ENCODE measurements at places on chromosomes 1 and 21.
A peak's percentile ranks its signal among the peaks of the same experiment; 100 is the strongest.

DNA sequence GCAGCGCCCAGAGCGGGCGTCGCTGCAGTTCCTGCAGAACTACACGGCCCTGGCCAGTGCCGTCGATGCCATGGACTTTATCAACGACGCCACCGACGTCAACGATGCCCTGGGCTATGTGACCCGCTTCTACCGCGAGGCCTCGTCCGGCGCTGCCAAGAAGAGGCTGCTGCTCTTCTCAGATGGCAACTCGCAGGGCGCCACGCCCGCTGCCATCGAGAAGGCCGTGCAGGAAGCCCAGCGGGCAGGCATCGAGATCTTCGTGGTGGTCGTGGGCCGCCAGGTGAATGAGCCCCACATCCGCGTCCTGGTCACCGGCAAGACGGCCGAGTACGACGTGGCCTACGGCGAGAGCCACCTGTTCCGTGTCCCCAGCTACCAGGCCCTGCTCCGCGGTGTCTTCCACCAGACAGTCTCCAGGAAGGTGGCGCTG, 22.0 kb downstream of the COL6A1 start:
- no peak for DNase-seq

- no peak for DNase-seq
Observed at GRCh38 chr1:223006371-223006770, 136.7 kb downstream of the TLR5 start.

DNA sequence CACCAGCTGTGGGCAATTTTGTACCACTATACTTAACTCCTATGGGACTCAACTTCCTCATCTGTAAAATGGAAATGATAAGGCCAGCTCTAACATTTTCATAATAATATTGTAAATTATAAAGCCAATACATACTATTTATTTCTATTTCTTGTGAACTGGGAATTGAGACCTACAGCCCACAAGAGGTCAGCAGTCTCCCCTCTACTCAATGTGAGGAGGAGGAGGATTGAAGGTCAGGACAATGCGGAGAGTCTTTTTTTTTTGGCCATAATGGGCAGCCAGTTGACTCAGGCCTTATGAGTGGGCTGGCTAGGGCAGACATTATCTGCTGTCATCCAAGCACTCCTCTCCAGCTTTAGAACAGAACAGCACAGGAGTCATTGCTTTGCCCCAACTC, 90.5 kb downstream of the NUF2 start:
- peak; percentile 3 for DNase-seq

DNA sequence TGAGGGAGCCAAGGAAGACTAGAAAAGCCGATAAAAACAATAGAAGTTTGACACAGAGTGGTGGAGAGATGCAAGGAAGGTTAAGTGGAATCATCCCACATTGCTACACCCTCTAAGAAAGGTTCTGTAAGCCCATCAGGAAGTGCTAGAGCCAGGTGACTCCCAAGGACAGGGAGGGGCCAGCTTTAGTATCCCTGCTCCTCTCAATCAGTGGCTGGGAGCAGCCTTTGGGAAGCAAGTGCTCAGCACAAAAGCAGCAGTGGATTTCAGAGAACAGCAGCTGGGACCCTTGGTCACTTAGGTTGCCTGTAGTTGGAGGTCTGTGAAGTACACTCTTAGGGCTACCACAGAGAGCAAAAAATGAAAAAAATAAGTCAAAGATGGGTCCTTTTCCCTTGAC, 42.5 kb downstream of the NME7 start:
- no peak for DNase-seq

- no peak for DNase-seq
Observed at GRCh38 chr1:246350745-246351144, 156.3 kb downstream of the SMYD3 start.

- no peak for DNase-seq
Observed at GRCh38 chr1:3070309-3070643, 1.3 kb downstream of the PRDM16 start.

DNA sequence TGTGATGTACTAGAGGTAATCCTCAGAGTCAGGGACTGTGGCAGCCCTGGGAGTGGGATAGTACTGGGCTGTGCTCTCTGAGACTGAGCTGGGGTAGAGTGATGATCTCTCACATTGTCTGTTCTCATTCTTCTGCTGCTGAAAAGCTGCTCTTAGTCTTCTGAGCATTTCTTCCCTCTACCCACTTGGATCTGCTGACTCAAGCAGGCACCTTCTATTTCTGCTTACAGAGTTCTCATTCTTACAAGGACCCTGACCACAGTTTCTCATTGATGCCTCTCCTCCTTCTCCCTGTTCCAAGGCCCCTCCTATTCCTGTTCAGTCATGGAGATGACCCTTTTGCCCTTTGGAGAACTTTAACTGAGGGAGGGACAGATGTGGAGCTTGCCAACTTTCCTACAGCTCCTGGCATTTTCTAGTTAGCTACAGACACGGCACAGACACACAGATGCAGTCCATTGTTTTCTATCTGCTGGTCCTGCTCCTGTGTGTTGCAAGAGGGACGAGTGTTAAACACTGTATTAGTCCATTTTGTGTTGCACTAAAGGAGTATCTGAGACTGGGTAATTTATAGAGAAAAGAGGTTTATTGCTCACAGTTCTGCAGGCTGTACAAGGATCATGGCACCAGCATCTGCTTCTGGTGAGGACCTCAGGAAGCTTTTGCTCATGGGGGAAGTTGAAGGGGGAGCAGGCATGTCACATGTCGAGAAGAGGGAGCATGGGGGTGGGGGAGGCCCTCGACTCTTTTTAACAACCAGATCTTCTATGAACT, 12.3 kb downstream of the MAPKAPK2 start:
- no peak for DNase-seq

DNA sequence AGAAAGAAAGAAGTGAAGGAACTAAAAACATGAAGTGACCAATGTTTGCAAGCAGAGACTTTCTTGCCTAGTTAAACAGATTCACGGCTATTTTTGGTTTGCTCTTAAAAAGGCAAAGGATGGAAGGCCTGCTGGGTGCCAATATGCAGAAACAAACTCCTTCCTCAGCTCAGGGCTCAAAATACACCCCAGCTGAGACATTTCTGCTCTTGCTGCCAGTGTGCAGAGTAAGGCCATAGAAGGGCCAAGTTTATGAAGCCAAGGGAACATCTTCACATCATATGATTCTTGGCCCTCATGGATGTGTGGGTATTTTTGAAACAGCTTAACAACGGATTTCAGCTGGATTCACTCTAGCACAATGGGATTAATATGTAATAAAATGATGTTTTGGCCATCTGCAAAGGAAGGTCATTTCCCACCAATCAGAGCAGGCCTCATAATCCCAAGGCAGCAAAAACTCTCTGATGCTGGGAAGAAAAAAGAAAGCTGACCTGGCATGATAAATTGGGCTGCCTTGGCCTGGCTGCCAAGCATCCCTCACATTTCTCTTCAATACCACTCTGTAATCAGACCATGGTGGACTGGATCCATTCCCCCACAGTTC, 70.7 kb downstream of the CAPZB start:
- no peak for DNase-seq

DNA sequence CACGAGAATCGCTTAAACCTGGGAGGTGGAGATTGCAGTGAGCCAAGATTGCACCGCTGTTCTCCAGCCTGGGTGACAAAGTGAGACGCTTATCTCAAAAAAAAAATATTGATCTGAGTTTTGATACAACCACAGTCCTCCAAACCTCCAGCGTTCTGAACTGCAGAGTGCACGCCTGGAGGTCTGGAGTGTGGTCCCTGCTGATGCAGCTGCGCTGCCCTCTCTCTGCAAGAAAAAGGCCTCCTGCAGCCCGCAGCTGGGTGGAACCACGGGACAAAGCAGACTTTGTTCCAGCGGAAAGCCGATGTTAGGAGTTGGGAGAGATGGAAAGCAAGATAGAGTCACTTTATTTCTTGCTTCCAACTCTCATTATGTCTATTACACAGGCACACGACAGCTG, 144.9 kb upstream of the SOD1 start:
- no peak for DNase-seq

- no peak for DNase-seq
Observed at GRCh38 chr1:172838680-172839313, 179.9 kb downstream of the FASLG start.

DNA sequence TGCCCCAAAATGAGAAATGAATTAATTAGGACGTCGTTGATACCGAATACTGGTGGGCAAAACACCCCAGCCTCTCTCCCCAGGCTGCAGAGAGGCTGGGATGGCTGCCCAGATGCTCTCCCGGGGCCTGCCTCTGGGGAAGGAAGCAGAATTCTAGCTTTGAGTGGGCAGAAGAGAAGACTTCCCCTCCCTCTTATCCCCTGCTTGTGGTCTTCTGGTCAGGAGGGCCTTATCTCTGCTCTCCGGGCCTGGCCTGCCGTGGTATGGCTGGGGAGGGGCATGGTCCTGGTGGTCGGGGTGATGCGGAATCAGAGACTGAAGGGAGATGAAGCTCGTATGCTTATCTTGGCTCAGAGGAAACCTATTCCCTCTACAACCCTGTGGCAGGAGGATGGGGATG, 9.8 kb upstream of the CSF3R start:
- DNase-seq, result no peak

GRCh38 chr1:1080122-1080757, 6.1 kb upstream of the RNF223 start:
- peak; percentile 18 for DNase-seq

DNA sequence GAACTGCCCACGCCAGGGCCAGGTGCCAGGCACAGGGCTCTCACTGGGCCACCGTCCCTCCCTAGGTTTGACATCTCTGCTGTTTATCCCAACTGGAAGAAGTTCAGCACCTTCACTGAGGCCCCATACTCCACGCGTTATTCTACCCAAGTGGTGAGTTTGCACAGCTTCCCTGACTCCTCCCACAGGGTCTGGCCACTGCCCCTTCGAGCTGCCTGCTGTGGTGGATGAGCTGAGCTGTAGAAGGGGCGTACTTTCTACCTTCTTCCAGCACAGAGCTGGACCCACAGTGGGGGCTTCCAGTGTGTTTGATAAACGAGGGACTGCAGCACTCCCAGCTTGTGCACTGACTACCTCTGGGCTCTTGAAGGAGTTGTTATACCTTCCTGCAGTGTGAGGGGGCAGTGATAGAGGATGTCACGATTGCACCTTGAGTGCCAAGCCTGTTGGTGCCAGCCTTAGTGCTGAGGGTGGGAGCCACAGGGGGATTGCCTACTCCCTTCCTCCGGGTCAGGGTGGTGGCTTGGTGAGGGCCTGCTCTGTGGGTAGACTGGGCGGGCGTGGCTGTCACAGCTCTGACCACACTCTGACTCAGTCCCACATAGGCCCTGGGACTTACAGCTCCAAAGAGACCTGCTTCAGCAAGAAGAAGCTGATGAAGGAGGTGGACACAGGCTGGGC, 5.9 kb upstream of the TTC22 start:
- no peak for DNase-seq

DNA sequence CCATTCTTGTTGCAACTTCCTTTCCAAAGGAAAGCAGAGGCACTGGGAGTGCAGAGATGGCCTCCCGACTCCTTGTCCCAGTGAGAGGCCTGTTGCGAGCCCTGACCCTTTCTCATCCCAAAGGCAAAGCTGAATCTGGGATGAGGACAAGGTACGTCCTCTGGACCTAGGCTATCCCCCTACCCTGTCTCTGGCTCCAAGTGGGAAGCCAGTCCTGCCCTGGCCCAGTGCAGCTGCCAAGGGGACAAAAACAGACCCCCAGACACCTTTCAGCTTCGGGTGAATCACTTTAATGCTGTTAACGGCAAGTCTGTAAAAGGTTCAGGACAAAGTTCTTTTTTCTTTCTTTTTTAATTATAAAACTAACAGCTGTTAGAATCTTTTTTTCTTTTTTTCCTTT, 2.5 kb downstream of the TSSK3 start:
- DNase-seq, result no peak

DNA sequence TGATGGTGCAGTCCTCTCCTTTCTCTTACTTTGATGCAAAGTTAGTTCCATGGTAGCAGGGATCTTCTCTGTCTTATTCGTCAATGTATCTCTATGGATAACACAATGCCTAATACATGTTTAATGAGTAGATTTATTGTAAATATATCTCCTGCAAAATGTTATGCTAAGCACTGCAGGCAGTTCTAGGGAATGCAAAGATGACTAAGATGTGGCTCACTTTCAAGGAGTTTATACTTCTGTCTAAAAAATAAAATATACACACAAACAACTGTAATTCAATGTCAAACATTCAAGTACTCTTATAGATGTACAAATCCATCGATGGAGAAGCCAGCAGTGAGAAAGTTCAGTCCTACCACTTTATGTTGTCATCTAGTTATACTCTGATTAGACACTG, 194.3 kb downstream of the KCTD3 start:
- DNase-seq, result no peak

DNA sequence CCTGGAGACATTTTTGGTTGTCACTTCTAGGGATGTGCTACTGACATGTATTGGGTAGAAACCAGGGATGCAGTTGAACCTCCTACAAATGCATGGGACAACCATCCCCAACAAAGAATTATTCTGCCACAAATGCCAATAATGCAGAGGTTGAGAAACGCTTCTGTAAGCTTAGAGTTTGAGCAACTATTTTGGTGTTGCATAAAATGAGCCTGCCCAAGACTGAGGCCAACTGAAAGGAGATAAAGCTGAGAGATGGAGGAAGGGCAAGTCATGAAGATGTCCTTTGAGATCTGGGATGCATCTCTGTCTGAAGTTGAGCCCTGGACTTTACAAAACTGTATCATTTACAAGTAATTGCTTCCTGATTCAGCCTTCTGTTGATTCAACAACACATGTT, 106.9 kb downstream of the KCNJ15 start:
- no peak for DNase-seq

DNA sequence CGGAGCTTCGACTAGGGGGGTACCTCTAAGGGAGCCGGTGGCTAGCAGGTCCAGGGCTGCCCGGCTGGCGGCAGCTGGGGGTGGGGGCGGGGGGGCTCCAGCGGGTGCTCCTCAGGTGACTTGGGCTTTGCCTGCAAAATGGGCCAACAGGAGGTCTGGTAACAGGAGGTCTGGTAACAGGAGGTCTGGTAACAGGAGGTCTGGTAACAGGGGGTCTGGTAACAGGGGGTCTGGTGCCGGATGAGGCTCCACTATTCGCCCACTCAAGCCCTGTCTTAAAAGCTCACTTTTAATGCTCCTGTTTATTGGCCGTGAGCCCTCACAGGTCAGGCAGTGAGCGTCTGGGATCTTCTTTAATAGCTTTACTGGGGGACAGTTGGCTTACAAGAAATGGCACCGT, 40.4 kb upstream of the ACTRT2 start:
- DNase-seq, result no peak

DNA sequence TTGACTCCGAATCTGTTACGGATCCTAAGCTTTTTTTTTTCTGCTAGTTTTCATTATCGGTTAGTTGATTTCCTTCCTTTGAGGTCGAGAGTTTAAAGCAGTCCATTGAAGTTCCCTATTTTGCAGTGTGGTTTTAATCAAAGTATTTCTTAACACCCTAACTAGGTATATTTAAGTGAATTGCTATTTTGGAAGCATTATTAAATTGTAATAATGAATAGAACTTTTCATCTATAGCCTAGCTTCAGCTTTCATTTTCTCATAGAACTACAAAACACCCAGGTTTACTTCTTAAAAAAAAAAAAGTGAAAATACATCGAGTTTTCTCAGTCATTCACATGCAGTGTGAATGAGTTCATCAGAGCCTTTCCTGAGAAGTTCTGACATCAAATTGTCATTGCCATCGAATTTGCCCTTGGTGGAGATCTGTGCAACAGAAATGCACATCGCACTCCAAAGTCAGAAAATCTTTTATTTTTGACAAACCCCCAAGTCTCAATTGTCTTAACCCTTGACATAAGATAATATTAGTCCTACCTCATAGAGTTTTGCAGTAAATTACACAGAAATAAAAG, 1.1 kb upstream of the LBR start:
- DNase-seq, result no peak

GRCh38 chr1:52192436-52192835, 50.5 kb downstream of the ZFYVE9 start:
- no peak for DNase-seq

Data from SHP77 (cell line).